ENCODE measurements at places on chromosomes 2 and 18. TPM values are rescaled to one million over a fixed set of nuclear protein-coding genes. Genes with fewer than 3 reads are reported as not detected.

- H3K4me3 ChIP-seq, result no peak overlapping the region
- peaks cover 52% of the 10 kb centered on the region for H3K27me3 ChIP-seq
- H3K4me1 ChIP-seq, result peaks cover 5% of the 10 kb centered on the region
- H3K36me3 ChIP-seq, result no peaks in the 10 kb centered on the region
Measured at GRCh38 chr2:232483923-232484627, 3.6 kb downstream of the ECEL1 start.

DNA sequence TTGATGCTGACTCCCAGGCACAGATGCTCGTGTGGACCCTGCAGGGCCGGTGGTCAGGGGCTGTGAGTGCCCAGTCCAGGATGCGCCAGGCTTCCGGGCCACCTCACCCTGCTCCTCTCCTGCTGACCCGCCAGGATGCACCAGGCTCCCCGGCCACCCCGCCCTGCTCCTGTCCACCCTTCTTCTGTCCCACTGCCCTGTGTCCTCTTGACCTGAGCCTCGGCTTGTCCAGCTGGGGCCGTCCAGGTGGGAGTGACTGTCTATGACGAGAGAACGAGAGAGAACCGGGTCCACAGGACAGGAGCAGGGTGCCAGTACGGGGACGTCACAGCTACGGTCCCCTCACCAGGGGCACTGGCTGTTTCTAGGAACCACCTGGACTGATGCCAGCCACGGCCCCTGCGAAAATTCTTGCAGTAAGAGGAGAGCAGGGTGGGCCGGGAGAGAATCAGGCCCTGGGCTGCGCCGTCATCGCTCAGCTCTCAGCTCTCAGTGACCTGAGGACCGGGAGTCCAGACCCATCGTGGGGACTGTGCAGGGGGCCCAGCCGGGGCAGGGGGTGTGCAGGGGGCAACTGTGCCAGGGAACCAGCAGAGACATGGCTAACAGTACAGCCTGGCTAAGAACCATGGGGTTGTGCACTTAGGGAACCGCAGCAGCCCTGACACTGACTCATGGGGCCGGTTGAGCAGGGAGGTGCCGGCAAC, 12.9 kb upstream of the NFATC1 start:
- peaks cover 20% of the 10 kb centered on the region for H3K27me3 ChIP-seq
- no peak overlapping the region for H3K4me3 ChIP-seq
- H3K27ac ChIP-seq, result no peak overlapping the region
- DNase-seq, result peak; percentile 64
- H3K36me3 ChIP-seq, result peaks cover 7% of the 10 kb centered on the region

Gene SNTG2
- total RNA-seq, result 3.6 TPM

GRCh38 chr2:221571551-221572218, 419 bp downstream of the EPHA4 start:
- H3K4me1 ChIP-seq, result peaks cover 3% of the 10 kb centered on the region
- peak; percentile 75 for DNase-seq
- H3K4me3 ChIP-seq, result peak overlapping the region; percentile 74
- H3K27ac ChIP-seq, result peak overlapping the region; percentile 81

- no peaks in the 10 kb centered on the region for H3K36me3 ChIP-seq
- H3K4me1 ChIP-seq, result no peaks in the 10 kb centered on the region
- no peak overlapping the region for H3K4me3 ChIP-seq
- no peak overlapping the region for H3K27ac ChIP-seq
- DNase-seq, result no peak
Measured at GRCh38 chr2:5618271-5618670, 73.9 kb upstream of the SOX11 start.

- no peaks in the 10 kb centered on the region for H3K36me3 ChIP-seq
- H3K4me3 ChIP-seq, result no peak overlapping the region
- H3K27me3 ChIP-seq, result no peaks in the 10 kb centered on the region
- H3K27ac ChIP-seq, result peak overlapping the region; percentile 84
- peaks cover 9% of the 10 kb centered on the region for H3K4me1 ChIP-seq
- no peak for DNase-seq
Measured at GRCh38 chr2:96241227-96241626, 24.6 kb downstream of the TMEM127 start.

- no peak overlapping the region for H3K4me3 ChIP-seq
- H3K36me3 ChIP-seq, result no peaks in the 10 kb centered on the region
- peaks cover 21% of the 10 kb centered on the region for H3K4me1 ChIP-seq
- H3K27ac ChIP-seq, result peak overlapping the region; percentile 65
Measured at GRCh38 chr2:46657042-46657504, 177.7 kb downstream of the TMEM247 start.

Gene GBX2
- total RNA-seq, result not detected

- no peaks in the 10 kb centered on the region for H3K4me1 ChIP-seq
- H3K36me3 ChIP-seq, result no peaks in the 10 kb centered on the region
- no peak overlapping the region for H3K4me3 ChIP-seq
- no peaks in the 10 kb centered on the region for H3K27me3 ChIP-seq
Measured at GRCh38 chr2:182503886-182504285, 77.0 kb upstream of the PDE1A start.

DNA sequence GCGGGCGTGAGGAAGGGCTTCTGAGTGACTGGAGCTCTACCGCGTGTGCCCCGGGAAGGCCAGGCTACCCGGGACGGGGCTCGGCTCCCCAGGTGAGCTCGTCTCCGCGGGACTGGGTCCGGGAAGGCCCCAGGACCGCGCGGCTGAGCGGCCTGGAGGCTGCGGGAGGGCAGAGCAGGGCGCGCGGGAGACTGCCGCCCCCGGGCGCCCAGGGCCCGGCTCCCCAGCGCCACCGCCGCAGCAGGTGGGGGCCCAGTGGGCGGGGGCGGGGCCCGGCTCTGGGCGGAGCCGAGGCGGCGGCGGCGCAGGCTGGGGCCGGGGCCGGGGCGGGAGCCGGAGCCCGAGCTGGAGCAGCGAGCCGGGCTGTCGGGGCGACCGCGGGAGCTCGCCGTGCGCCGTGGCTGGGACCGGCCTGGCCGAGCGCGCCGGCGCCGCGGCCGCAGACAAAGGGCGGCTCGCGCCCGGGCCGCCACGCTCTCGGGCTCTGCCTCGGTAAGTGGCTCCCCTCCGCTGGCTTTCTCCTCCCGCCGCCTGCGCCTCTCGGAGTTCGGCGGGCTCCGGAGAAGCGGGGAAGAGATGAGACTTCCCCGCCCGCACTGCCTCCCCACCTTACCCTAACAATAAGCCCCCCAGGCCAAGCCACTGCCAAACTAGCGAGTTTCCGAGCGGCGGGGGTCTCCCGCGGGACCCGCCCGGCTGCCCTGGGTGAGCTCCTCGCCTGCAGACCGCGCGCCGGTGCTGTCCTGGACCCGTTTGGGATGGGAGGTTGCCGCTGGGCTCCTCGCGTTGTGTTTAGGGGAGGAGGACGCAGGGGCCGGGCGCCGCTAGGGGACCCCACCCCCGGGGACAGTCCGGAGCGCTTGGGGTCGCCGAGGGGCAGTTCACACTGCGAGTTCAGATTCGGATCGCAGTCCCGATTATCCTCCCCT, at the start of gene MAPK4:
Gene MAPK4, plus strand, starts transcription at position 336 of the 929 bp plus-strand sequence. CDS start 103,872 bp downstream, outside the sequence.
- peaks cover 12% of the 10 kb centered on the region for H3K4me1 ChIP-seq
- DNase-seq, result peak; percentile 78
- no peak within 1 kb of the TSS for H3K27ac ChIP-seq
- peak within 1 kb of the TSS; percentile 58 for H3K4me3 ChIP-seq
- no peaks in the 10 kb centered on the region for H3K36me3 ChIP-seq

DNA sequence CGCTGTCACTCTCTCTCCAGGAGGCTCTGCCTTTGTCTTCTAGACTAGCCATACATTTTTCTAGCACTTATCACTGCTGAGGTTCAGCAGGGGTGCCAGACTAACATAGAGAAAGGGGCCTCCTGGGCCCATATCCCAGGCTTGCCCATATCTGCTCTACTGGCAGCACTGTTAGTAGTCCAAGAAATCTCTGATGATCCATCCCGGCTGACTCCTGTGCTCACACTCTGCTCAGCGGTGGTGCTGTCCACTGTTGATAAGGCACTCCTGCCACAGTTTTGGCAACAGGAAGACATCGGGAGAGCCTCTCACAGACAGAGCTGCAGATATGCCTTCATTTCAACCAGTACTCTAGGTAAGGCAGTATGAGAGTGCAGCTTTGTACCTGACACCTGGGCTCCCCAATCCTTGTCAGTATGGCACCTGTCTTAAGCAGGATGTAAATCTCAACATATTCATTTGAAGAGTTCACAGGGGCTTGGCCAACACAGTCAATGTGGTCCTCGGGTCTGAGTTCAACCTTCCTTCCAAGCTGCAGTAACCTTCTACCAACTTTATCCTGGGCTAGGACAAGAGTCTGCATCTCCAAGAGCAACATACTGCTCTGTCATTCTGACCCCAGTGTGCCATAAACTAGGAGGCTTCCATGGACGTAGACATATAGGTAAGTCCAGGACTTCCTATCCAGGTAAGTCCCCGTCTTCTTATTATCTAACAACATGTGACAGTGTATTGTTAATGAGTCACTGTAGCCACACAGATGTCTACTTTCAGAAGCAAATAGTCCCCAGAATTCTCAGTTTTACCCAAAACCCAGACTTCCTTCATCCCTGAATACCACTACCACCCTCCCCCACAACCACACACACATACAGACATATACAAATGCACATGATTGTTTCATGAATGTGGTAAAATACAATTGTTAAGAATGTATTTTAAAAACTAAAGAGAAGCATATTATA, 16.2 kb downstream of the KLF7 start:
- H3K27ac ChIP-seq, result no peak overlapping the region
- H3K36me3 ChIP-seq, result no peaks in the 10 kb centered on the region
- DNase-seq, result no peak
- no peaks in the 10 kb centered on the region for H3K27me3 ChIP-seq

DNA sequence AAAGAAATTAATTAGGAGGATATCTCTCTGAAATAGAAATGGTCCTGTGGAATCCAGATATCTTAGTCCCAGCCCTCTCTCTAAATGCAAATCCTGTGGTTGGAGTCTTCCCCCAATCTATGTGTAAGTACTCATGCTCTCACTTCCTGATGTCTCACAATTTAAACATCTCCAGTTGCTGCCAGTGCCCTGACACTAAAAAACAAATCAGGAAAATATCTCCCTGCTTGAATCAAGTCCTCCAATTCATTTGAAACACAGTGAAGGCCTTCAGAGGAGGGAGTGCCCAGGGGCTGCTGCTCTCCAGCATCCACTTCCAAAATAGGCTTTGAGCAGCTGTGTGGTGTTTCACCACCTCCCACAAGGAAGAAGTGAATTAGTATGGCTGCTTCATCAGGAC, 413.8 kb downstream of the RAD51AP2 start:
- H3K36me3 ChIP-seq, result no peaks in the 10 kb centered on the region
- H3K27me3 ChIP-seq, result no peaks in the 10 kb centered on the region
- no peaks in the 10 kb centered on the region for H3K4me1 ChIP-seq
- no peak overlapping the region for H3K27ac ChIP-seq

Gene LYPD6B
- total RNA-seq, result 0.78 TPM

- DNase-seq, result no peak
- peaks cover 59% of the 10 kb centered on the region for H3K27me3 ChIP-seq
- no peak overlapping the region for H3K4me3 ChIP-seq
- H3K27ac ChIP-seq, result no peak overlapping the region
Measured at GRCh38 chr2:218853766-218854165, 5.8 kb upstream of the WNT6 start.

Gene ZFP36L2
- total RNA-seq, result 139 TPM

DNA sequence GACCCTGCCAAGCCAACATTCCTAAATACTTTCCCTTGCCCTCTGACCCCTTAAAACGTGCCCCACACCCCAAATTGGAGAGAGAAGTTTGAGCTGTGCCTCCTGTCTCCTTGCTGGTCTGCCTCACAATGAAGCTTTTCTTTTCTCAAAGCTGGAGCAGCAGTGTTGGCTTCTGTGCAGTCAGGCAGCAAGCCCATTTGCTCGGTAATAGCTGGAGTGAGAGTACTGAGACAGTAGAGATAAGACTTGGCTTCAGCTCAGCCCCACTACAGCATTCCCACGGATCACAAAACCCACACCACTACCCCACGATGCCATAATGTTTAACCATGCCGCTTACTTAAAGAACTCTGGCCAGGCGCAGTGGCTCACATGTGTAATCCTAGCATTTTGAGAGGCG, 73.0 kb downstream of the NCAPH start:
- DNase-seq, result peak; percentile 30
- peaks cover 20% of the 10 kb centered on the region for H3K4me1 ChIP-seq
- H3K27ac ChIP-seq, result no peak overlapping the region
- no peaks in the 10 kb centered on the region for H3K27me3 ChIP-seq
- H3K36me3 ChIP-seq, result no peaks in the 10 kb centered on the region

Gene PLEK
- total RNA-seq, result 32.9 TPM

Gene IL1R2
- 17.0 TPM for total RNA-seq

GRCh38 chr2:232008907-232009638, 47.6 kb downstream of the DIS3L2 start:
- H3K4me3 ChIP-seq, result no peak overlapping the region
- no peaks in the 10 kb centered on the region for H3K27me3 ChIP-seq
- H3K36me3 ChIP-seq, result no peaks in the 10 kb centered on the region
- H3K27ac ChIP-seq, result no peak overlapping the region
- no peaks in the 10 kb centered on the region for H3K4me1 ChIP-seq

- H3K27me3 ChIP-seq, result no peaks in the 10 kb centered on the region
- H3K36me3 ChIP-seq, result no peaks in the 10 kb centered on the region
- peaks cover 14% of the 10 kb centered on the region for H3K4me1 ChIP-seq
- no peak for DNase-seq
Measured at GRCh38 chr2:26302846-26303245, 43.1 kb upstream of the SELENOI start.

Gene PSMD1
- total RNA-seq, result 59.0 TPM

Gene L3MBTL4
- 16.2 TPM for total RNA-seq

Gene TDRD15
- not detected for total RNA-seq

DNA sequence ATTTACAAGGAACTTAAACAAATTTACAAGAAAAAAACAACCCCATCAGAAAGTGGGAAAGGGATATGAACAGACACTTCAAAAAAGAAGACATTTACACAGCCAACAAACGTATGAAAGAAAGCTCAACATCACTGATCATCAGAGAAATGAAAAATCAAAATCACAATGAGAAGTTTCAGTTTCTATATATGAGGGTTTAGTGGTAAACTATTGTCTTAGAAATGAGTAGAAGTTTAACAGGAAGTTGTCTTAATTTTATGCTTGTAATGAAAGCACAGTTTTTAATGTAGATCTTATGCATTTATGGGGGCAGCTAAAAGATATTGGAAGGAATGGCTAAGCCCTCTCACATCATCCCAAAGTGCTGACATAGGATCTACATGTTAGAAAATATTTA, 325.4 kb downstream of the ERBB4 start:
- H3K36me3 ChIP-seq, result no peaks in the 10 kb centered on the region
- no peak overlapping the region for H3K27ac ChIP-seq
- no peak for DNase-seq
- no peak overlapping the region for H3K4me3 ChIP-seq
- no peaks in the 10 kb centered on the region for H3K4me1 ChIP-seq
- H3K27me3 ChIP-seq, result no peaks in the 10 kb centered on the region

GRCh38 chr2:44843641-44844310, 97.7 kb upstream of the SIX3 start:
- H3K27me3 ChIP-seq, result no peaks in the 10 kb centered on the region
- no peaks in the 10 kb centered on the region for H3K36me3 ChIP-seq
- no peak for DNase-seq
- H3K27ac ChIP-seq, result no peak overlapping the region

Gene POTEI
- not detected for total RNA-seq

Gene C2orf72
- total RNA-seq, result 1.5 TPM

- no peak for DNase-seq
- no peaks in the 10 kb centered on the region for H3K4me1 ChIP-seq
- H3K27me3 ChIP-seq, result peaks cover 6% of the 10 kb centered on the region
- H3K27ac ChIP-seq, result no peak overlapping the region
- no peaks in the 10 kb centered on the region for H3K36me3 ChIP-seq
- H3K4me3 ChIP-seq, result no peak overlapping the region
Measured at GRCh38 chr2:235080101-235080500, 128.3 kb downstream of the SH3BP4 start.
